ENCODE measurements at places on chromosomes 2 and 18.

GRCh38 chr2:67057901-67058703, 339.0 kb upstream of the ETAA1 start:
- no peak for DNase-seq

- DNase-seq, result no peak
Measured at GRCh38 chr2:189854187-189854586, 69.9 kb downstream of the PMS1 start.

DNA sequence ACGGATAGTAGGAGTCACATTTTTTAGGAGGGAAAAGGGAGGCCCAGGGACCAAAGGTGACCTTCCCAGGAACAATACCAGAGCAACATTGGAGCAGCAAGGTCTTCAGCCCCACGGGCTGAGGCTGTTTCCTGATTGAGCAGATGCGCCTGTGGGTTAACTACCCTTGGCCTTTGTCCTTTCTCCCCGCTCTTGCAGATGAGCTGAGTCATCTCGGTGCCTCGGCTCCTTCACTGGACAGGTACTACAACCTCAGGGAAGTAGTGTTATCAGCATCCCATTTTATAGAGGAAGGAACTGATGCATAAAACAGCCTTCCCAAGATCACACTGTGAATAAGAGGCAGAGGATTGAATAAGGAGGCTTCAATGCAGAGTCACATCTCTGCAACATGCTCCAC, 43.5 kb downstream of the DHRS9 start:
- no peak for DNase-seq

GRCh38 chr2:42435628-42436027, 58.2 kb downstream of the KCNG3 start:
- DNase-seq, result no peak

DNA sequence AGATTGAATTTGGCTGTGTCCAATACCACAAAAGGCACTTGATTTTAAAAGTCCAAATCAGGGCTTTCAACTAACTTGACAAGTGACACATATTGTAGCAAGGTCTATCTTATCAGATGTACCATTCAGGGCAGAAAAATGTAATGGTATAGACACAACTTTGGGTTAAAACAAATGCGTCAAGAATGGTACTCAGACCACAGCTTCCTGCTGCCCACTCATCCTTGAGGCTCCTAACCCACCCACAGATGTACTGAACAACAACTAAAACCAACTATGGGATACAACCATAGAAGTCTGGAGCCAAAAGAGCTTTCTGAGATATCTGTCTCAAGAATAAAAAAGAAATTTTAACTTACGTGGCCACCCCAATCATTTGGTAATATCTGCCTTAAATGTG, 105.2 kb downstream of the RBM43 start:
- DNase-seq, result no peak

- DNase-seq, result no peak
Measured at GRCh38 chr18:7683753-7684152, 116.6 kb downstream of the PTPRM start.

DNA sequence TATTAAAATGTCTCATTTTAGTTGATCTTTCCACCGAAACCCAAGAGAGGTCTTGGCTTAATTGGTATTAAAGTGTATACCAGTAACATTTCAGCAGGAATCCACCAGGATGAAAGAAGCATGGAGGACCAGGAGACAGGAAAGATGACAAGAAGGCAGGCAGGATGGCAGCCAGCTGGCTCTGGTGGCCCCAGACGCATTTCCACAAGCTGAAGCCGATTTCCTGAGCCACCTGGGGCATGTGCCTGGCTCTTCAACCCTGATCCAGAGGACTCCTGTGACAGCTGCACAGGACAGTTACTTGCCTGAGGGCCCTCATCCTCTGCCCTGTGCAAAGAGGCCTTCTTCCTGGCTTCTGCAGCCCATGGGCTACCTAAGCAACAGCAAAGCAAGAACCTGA, 56.9 kb upstream of the NFU1 start:
- no peak for DNase-seq

DNA sequence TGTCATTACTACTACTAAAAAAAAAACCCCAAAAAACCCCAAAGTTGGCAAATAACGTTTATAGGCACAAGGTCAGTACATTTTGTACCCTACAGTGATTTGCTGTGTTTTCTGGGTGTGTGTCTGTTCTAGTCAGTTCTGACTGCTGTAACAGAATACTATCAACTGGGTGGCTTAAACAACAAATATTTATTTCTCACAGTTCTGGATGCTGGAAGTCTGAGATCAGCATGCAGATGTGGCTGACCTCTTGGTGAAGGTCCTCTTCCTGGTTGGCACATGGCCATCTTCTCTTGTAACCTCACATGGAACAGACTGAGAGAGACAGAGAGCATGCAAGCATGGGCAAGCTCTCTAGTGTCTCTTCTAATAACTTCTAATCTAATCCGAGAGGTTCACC, 103.1 kb downstream of the CERS6 start:
- no peak for DNase-seq

- DNase-seq, result peak; percentile 23
Measured at GRCh38 chr2:157592948-157593347, 35.7 kb downstream of the ACVR1C start.

GRCh38 chr2:72896446-72896845, 9.2 kb downstream of the SPR start:
- DNase-seq, result no peak

DNA sequence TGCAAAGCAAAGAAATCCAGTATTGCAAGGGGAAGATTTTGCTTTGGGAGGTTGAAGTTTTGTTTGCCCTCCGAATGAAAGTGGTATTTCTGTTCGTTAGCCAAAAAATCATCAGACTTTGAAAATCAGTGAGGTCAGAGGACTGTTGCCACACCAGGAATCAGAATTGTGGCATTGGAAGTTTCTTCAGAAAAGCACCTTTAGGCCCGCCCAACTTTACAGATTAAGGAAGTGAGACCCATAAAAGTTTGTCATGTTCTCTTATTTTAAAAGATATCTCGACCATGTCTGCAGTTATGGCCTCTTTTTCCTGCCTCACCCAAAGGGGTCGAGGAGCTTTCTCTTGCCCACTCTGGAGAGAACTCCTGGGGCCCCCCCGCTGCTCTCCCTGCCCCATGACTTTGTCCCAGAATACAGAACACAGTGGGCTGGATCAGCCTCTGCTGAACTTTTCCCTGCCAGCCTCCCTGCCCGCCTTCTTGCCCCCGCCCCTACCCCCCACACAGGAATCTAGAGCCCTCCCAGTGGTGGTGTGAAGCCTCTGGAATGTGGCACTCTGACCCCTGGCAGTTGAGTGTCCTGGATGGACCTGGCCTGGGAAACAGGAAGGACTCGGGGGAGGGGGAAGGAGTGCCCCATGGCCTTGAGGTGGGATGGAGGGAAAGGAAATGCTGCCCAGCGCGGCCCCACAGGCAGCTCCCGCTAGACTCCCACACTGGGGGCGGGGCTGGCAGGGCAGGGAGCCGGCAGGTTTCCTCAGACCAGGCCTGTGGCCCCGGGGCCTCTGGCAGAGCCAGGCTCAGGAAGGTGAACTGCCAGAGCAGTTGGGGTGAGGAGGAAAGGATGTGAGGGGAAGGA, 25.3 kb downstream of the CRIM1 start:
- no peak for DNase-seq

- DNase-seq, result no peak
Measured at GRCh38 chr2:146530886-146531285, 1313.9 kb upstream of the ACVR2A start.

DNA sequence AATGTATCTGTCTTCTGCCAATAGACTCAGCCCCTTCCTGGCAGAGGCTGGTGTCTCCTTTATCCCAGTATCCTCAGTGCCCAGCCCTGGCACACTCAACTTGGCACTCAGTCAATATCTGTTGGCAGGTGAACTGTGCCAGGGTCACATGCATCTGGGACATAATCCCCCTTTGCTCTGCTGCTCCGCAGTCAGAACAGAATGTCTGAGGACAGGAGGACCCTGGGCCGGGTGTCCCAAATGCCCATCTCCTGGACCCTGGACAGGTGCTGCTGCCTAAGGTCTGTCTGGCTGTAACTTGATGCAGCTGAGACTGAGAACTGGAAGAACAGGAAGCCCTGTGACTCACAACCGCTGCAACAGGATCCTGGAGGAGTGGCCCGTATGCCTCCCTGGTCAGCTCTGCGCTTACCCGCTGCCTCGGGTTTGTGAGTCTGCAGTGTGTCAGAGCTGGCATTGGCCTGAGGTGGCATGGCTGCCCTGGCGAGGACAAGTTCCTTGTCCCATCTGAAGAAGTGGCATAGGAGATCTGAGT, 11.4 kb downstream of the HK2 start:
- peak; percentile 80 for DNase-seq

DNA sequence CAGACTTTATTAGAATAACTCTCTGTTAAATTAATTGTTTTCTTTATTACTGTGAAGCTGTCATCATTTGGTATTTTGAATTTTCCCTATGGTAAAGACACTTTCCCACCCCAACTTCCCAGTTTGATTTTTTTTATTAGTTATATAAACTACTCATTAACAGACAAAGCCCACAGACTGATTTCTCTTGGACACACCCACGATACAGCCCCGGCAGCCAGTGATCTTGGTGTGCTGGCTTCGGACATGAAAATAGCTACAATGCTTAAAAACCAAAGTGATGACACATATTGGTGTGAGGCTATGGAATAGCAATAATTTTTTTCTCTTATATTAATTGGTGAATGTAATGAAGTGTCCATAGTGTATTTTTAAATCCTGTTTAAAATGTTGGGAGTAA, 225.4 kb upstream of the SIX3 start:
- DNase-seq, result no peak

- no peak for DNase-seq
Measured at GRCh38 chr2:16900405-16901025, 234.9 kb upstream of the CYRIA start.

GRCh38 chr2:60634438-60634837, 81.0 kb upstream of the BCL11A start:
- DNase-seq, result no peak

DNA sequence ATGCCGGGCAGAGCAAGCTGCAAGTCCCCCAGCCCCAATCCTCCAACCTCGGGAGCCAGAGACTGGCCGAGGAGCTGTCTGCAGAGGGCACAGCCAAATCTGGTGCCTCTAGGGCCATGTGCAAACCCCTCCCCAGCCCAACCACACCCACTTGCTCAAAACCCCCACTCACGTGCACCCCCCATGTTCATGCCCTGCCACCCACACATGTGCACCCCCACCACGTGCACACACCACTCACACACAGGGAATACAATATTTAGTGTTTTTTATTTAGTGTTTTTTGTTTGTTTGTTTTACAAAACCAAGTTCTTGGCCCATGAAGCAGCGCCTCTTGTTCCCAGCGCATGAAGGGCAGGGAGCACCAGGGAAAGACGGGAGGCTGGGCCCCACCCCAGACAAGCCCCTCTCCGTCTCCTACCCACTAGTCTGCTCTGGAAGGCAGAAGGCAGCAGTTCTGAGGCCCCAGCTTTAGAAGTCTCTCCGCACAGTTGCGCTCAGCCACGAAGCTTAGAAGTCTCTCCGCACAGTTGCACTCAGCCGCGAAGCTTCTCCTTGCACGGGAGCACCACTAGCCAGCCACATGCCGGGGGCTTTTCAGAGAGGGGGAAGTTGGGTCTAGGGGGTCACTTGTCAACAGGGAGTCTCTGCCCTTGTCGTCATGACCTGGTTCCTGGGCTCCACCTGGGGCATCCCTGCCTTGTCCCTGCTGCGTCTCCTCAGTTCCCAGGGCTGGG, 276.1 kb upstream of the HDAC4 start:
- DNase-seq, result no peak

DNA sequence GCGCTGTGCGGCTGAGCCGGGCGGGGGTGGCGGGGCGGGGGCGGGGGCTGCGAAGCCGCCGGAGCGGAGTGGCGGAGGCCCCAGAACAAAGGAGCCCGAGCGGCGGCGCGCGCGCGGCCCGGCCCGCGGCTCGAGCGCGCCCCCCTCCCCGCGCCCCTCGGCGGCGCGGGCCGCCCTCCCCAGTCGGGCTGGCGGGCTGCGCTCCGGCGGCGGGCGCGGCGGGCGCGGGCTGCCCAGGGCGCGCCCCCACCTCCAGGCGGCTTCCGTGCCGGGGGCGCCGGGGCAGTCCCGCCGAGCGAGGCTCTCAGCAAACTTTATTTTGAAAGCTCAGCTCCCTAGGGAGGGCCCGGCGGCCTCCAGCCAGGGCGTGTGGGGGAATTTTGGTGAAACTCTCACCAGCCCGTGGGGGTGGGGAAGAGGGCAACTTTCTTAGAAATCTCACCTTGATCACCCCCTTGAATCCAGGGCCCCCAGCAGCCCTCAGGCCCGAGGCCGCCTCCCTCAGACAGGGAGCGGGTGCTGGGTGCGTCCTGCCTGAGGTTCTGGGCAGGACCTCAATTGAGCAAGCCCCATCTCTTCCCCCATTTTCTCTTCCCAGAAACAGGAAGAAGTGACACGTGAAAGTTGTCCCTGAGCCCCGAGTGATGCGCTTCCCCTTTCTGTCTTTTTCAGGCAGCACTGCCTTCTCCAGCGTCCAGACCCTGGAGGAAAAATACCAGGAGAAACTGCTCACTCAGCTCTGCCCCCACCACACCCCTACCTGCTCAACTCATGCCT, 786 bp downstream of the TET3 start:
- peak; percentile 67 for DNase-seq

DNA sequence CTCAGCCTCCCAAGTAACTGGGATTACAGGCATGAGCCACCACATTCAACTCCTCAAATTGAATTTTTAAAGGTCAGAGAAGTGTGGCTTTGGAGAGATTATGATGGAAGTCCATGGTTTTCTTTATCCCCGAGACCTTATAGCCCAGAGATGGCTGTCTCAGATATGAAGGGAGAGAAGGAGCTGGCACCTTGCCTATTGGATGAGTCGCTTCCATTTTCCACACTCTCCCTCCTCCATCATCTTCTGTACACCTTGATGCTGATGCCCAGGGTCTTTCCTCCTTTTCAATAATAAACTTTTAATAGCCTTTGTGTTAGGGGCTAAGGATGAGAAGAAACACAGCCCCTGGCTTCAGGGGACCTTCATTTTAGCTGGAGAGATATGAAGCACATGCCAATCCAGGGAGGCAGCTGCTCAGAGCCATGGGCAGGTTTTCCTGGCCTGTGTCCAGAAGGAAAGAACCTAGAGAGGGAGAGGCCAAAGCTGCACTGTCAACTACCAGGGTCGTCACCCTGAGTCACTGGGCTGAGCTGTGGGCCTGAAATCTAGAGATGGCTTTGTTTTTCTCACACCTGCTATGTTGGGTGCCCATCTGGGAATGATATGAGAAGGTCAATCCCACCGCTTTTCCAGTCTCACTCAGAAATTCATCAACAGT, 146.0 kb upstream of the SERTAD2 start:
- no peak for DNase-seq
